ENCODE measurements at places on chromosomes 5 and 9.

- no peak for DNase-seq
These were observed 42.1 kb downstream of the NKD2 start for GRCh38 chr5:1050423-1051365.

- DNase-seq = no peak
These were observed 122.4 kb downstream of the ADGRV1 start for GRCh38 chr5:90680921-90681563.

DNA sequence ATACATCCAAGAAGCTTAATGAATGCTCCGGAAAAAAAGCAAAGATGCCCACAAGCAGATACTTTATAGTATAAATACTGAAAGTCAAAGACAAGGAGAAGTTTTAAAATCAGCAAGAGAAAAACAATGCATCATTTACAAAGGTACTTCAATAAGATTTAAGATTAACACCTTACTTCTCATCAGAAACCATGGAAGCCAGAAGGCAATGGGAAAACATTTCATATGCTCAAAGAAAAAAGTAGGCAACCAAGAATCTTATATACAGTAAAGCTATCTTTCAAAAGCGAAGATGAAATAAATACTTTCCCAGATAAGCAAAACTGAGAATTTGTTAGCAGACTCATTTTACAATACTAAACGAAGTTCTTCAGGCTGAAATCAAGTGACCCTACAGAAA, 51.1 kb downstream of the ABHD17B start:
- no peak for DNase-seq

- no peak for DNase-seq
These were observed 2.4 kb downstream of the WDR5 start for GRCh38 chr9:134138292-134138691.

GRCh38 chr5:102794047-102794446, 38.9 kb downstream of the PAM start:
- no peak for DNase-seq

DNA sequence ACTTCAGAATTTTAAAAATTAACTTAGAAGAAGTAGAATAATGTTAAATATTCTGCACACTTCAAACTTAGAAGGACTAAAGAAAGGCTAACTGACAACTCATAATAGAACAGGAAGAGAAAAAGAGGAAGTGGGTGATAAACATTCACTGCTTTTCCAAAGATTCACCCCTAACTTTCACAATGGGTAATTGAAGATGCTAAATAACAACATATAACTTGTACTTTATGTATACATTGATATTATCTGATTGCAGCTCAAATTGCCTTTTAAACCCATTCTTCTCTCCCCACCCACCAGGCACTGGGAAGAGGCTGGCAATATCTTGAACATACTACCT, 376.6 kb downstream of the EFNA5 start:
- no peak for DNase-seq

DNA sequence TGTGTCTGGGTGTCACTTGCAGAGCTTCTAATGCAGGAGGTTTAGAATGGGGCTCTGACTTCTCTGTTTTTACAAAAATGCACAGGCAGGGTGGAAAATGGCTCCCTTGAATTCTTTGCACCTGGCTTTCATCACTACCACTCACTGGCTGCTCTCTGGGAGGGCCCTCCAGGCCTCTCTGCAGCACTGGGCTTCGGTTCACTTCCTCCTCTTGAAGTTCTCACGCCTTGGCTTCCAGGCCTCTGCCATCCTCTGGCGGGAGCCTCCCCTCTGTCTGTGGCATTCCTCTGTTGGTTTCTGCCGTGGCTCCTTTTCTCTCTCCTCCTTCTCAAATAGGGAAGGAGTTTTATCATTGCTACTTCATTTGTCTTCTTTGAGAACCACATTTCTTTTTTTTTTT, 2.8 kb upstream of the PRLR start:
- no peak for DNase-seq

DNA sequence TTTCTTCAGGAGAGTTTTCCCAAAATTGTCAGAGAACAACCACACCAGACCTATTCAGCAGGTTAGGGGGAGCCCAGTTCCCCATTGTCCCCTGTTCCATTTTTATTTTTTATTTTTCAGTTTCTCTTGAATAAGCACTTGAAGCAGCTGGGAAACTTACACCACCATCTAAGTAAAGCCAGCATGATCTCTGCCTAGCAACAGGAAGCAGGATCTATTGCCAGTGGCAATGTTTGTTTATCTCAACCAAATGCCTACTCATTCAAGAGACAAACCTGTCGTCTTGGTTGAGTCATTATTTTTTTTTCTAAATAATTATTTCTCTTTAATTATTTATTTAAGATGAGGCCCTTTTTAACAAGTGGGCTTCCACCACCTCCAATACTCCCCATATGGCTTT, 379.3 kb downstream of the PLK2 start:
- DNase-seq = no peak

Data from T-helper 9 cell (primary cell).